Stimulated activated CD4-positive, alpha-beta T cell treated with anti-CD3 and anti-CD28 coated beads, Interleukin-15, amount 100 ng/mL, for 1 hour (primary cell): ENCODE measurements at places on chromosomes 3 and 15.

DNA sequence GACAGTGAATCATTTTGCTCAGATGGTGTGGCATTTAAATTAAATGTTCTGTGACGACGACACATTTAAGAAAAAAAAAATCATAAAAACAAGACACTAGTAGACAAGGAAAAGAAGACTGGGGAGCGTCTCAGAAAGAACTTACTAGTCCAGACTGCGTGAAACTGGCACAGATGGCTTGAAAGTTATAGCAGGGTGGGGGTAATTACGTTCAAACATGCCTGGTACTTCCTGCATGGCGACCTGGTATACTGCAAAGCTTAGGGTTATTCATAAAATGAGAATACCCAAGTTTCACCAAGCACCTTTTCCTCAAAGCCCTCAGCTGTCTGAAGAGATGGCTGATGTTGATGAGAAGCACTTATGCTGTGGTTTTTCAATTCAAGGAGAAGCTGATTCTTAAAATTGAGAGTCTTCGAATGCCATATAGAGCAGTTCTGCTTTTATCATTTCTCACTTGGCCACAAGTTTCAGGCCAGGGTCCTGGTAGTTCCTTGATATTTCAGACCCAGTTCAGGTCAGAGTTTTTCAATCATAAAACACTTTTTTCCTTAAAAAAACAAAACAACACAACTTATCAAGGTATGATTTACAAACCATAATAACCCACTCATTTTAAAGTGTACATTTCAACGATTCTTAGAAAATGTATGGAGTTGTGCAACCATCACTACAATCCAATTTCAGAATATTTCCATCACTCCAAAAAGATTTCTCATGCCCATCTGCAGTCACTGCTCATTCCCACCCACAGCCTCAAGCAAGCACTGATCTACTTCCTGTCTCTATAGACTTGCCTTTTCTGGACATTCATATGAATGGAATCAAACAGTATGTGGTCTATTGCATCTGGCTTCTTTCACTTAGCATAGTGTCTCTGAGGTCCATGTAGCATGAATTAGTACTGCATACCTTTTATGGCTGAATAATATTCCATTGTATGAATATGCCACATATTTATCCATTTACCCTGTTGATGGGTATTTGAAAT is 24.7 kb downstream of the PCOLCE2 start:
- no peak for DNase-seq

- DNase-seq, result no peak
Measured at GRCh38 chr3:76661527-76662250, 378.2 kb upstream of the ROBO2 start.

- DNase-seq, result no peak
Measured at GRCh38 chr15:61888074-61888780, 172.0 kb downstream of the VPS13C start.

DNA sequence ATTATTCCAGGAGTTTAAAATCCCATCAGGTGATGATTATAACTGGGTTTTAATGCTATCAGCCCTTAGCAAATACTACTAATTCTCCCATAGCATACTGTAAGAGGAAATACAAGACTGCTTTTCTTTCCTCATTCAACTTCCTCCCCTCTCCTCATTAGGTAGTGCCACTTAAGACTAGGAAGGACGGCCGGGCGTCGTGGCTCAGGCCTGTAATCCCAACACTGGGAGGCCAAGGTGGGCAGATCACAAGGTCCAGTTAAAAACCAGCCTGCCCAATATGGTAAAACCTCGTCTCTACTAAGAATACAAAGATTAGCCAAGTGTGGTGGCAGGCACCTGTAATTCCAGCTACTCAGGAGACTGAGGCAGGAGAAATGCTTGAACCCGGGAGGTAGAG is 14.7 kb downstream of the NDUFAF1 start:
- no peak for DNase-seq

DNA sequence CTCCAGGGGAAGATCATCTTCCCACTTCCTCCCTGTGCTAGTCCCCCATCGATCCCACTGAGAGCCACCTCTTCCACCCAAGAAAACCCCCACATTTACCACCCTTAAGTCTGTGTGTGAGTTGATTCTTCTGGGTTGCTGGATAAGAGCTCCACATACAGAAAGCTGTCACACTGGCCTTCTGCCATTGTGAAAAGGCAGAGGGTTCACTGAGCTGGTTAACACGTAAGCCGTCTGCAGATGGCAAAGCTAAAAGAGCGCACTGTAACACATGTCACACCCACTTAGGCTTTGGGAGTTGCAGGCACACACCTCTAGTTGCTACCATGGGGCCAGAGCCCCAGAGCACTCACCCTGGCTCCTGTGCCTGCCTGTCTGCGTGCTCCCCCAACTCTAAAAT is 309.8 kb upstream of the LRRC3B start:
- no peak for DNase-seq

GRCh38 chr15:63473999-63474809 is 30.2 kb upstream of the USP3 start:
- peak; percentile 21 for DNase-seq

- DNase-seq, result no peak
Measured at GRCh38 chr3:136984837-136985236, 27.1 kb downstream of the IL20RB start.

GRCh38 chr15:57057134-57057930 is 138.9 kb downstream of the TCF12 start:
- no peak for DNase-seq

DNA sequence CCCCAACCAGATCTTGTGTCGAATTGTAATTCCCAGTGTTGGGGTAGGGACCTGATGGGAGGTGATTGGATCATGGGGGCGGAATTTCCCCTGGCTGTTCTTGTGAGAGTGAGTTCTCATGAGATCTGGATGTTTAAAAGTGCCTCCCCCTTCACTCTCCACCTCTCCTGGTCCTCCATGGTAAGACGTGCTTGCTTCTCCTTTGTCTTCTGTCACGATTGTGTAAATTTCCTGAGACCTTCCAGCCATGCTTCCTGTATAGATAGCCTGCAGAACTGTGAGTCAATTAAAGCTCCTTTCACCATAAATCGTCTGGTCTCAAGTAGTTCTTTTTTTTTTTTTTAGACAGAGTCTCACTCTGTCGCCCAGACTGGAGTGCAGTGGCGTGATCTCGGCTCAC is 42.3 kb downstream of the NR1D2 start:
- DNase-seq, result no peak

DNA sequence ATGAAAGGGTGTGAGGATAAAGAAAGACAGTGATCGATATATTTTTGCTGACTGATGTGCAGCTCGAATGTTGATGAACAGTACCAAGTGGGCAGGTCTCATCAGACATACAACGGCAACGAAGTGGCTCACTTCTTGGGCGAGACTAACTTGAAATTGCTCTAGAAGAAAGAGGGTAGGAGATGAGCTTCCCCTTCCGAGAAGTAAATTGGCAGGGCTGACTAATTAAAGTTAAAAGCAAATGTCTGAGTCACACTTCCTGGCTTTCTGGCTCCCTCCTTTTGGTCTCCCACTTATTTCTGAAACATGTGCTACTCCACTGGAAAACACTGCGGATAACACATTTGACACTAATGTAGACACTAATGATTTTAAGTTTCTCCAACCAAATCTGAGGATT is 228.3 kb downstream of the ABHD5 start:
- no peak for DNase-seq

GRCh38 chr3:170520996-170521395 is 64.9 kb downstream of the SLC7A14 start:
- no peak for DNase-seq

GRCh38 chr15:90863987-90864386 is 4.4 kb upstream of the FURIN start:
- no peak for DNase-seq

GRCh38 chr3:56323986-56324420 is 144.3 kb downstream of the ERC2 start:
- no peak for DNase-seq

- no peak for DNase-seq
Measured at GRCh38 chr15:97410897-97411575, 549.5 kb upstream of the ARRDC4 start.

DNA sequence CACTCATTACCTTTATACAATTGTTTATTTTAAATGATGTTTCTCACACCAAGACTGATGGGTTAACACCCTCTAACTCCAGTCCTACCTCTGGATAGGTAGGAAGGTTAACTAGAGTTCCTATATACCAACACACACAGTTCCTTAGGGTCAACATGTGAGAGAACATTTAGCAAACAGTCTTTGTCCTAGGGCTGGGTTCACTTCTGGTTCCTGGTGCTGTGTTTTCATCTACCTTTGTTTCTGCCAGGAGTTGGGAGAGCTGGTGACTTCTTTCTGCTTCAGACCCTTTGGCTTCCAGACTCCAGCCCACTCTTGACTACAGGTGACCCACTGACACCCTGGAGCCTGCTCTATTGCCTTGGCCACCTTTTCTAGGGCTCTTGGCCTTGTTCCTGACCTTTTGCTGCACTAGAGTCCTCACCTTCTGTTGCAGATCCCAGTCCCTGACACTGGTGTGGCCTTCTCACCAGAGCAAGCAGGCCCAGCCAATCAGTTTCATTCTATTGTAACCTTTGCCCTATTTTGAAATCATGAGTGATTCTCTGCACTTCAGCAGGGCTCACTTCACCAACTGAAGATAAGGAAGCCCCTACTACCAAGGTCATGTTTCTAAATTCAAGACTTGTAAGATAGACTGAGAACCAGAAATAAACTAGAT is 50.0 kb upstream of the SECISBP2L start:
- DNase-seq, result no peak

DNA sequence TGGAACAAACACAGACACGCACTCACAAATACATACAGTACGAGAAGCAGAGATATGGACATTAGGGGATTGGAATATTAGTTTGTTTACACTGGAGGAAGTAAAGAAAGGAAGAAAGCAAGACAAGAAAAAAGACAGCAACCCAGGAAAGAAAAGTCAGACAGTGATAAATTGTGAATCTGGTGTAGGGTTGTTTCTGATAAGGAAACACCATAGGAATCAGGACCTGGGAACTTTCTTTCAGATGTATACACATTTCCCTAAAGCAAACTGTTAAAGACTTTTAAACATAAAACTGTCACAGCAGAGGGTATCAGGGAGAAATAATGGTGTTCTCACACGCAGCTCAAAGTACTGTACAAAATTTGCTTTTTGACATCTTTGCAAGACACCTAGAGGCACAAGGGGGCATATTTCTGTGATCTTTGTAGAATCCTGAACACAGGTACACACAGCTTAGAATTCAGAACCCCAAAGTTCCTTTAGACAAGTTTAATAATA is 153.7 kb downstream of the TUSC7 start:
- no peak for DNase-seq
